Activated T-cell treated with anti-CD3 and anti-CD28 coated beads, Interleukin-2, amount 50 U/mL, for 48 hours (primary cell): ENCODE measurements at places on chromosomes 5 and 9.

DNA sequence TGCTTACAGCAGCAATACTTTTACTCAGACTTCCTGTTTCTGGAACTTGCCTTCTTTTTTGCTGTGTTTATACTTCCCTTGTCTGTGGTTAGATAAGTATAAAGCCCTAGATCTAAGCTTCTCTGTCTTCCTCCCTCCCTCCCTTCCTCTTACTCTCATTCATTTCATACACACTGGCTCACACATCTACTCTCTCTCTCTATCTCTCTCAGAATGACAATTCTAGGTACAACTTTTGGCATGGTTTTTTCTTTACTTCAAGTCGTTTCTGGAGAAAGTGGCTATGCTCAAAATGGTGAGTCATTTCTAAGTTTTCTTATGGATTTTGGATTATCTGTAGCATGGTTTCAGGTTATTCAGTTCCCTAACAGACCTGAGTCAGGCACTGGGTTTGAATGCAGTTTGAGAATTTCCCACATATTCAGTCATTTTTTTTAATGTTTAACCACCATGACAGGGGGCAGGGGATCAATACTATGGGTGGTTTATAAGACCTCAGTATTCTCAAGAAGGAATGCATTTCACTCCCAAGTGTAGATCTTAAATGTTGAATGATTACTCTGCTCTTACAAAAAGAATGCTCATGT is at the start of gene IL7R:
Gene IL7R, plus strand, starts transcription at position 127 of the 587 bp plus-strand sequence. Its CDS starts 87 bp downstream, at position 214.
- DNase-seq: no peak

DNA sequence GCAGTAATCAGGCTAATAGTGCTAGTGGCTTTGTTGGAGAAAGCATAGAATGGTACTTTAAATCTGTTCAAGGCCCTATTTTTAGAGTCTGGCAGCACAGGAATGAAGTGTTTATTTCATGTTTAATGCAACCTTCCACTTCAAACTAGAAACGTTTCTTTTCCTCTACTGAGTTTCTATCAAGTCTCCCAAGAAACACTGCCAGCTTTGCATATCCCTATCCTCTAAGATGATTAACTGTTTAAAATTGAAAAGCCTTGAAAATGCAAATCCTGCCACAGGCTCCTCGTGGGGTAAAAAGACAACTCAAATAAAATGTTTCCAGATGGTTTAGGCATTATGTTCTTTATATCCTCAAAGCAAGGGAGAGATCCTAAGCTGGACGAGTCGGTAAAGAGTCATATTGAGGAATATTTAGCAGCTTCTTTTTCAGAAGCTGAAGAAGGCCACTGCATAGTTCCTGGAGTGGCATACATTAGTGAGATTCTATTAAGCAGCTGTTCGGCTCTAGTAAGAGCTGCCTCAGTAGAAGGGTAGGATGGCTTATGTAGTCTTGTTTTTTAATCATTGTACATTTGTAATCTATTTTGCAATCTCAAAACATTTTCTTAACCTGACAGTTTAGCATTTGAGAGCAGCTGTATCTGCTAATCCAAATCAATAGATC is 251.2 kb downstream of the CHSY3 start:
- no peak for DNase-seq

- DNase-seq: no peak
Observed at GRCh38 chr5:91114658-91115057, 268.5 kb downstream of the ARRDC3 start.

DNA sequence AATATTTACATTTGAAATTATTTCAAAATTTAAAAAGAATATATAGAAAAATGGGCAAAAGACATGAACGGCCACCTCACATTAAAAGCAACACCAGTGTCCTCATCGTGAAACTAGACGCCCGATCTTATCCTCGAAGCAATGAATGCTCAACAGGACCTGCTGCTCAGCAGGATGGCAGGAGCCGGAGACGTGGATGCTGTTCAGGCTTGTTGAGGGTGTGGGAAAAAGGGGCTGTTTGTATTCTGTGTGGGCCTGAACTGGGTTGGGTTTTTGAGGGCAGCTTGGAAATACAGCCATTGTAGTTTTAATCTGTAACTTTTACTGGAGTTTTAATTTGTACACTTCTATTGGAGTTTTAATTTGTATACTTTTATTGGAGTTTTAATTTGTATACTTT is 20.3 kb downstream of the EXOC3 start:
- DNase-seq: no peak

DNA sequence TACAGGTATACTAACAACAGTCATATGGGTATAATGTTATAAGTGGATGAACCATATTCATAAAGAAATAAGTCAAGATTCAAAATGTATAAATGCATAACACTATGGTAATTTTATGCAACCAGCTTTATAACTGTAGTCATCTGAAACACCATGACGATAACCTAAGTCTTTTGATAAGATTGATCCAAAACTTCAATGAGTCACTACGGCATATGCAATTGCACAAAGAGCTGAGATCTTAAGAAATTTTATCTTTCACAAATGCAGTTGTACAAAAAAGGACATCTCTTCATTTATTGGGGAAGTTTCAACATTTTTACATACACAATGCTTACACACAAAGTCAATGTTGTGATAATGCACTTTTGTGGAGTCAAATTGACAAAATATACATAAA is 20.3 kb downstream of the FAM81B start:
- DNase-seq: no peak

DNA sequence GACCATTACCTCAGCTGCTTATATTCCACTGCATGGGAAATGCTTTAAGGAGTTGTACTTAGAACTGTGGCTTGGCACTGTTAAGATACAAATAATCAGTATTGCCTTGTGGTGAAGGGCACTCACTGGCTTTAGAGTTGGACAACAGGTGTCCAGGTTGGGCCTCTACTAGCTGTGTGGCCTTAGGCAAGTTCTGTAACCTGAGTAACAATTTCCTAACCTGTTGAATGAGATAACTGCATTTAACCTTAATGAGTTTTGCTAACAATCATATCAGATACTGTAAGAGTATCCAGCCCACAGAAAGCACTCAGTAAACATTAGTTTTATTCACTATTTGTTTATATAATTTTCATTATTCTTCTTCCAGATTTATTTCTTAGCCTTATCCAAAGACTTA is 17.2 kb upstream of the HK3 start:
- no peak for DNase-seq

GRCh38 chr5:62780888-62781287 is 202.3 kb downstream of the LRRC70 start:
- DNase-seq: no peak

DNA sequence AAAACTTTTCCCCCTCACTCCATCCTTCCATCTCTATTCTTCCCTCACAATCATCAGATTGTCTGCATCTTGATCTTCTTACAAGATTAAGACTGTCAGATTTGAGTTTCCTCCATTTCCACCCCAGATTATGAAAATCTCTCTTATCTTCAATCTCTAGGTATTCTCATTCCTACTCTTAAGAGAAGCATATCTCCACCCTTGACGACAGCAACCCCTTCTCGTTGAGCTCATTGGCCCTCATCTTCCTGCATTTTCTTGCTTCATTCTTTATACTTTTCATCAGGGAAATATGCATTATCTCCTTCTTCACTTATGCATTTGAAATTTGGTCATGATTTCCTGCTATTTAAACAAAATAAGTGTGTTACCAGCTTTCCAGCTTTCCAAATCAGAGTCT is 301.3 kb downstream of the DNAH5 start:
- no peak for DNase-seq

DNA sequence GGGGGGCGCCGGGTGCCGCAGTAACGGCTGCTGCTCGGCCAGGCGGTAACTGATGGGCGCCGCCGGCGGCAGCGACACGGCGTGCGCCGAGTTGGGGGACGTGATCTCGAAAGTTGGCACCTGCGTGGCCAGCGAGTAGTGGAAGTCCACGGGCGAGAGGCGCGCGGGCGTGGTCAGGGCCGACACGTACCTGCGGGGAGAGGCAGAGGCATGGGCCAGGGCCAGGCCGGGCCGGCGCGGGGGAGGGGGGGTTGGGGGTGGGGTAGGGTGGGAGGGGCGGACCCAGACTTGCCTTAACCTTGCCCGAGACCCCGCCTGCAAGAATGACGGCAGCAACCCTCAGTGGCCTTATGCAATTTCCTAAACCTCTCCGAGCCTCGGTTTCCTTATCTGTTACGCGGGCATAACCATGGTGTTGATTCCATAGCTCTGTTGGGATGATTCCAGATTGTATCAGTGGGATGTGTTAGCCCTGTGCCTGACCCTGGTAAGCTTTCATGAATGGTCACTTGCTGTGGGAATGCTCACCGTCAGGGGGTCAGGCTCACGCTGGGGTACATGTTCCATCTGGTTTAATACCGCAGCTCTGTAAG is 53.0 kb downstream of the PSD2 start:
- DNase-seq: no peak

DNA sequence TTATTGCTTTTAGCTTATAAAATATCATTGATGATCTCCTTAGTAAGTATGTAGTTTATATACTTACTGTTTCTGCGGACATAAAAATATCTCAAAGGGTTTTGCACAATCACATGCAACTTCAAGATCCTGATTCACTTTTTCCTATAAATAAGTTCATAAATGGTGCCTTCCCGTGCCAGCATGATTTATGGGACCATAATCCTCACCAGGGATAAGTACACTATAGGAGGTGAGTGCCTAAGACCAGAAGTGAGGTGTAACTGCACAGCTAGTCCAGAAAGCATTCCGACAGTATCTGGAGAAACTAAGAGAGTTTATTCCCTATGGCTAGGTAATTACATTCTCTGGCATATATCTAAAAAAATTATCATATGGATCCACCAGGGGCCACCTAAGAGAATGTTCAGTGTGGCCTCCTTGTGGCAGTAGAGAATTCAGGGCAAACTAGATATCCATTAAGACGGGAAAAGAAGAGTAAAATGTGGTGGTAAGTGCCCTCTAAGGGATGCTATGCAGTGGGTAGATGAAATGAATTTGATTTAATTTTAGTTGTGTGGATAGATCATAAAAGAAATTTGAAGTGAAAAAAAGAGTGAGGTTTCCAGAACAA is 402.5 kb upstream of the SLC24A2 start:
- no peak for DNase-seq

- DNase-seq: no peak
Observed at GRCh38 chr5:172877466-172878260, 43.6 kb downstream of the ERGIC1 start.

DNA sequence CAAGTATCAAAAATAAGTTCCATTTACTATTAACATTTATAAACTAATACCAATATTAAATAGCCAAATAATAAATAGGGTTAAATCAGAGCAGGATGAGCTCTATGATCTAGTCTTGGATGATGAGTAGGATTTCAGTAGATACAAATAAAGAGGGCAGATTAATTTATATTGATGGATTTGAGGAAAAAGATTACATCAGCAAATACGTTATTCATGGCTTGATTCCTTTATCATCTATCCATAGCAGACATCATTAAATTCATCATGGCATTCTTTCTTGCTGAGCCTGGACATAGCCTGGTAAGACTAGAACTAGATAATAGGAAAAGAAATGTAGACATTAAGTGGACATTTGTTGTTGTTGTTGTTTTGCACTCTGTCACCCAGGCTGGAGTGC is 13.4 kb upstream of the MSMP start:
- DNase-seq: no peak

DNA sequence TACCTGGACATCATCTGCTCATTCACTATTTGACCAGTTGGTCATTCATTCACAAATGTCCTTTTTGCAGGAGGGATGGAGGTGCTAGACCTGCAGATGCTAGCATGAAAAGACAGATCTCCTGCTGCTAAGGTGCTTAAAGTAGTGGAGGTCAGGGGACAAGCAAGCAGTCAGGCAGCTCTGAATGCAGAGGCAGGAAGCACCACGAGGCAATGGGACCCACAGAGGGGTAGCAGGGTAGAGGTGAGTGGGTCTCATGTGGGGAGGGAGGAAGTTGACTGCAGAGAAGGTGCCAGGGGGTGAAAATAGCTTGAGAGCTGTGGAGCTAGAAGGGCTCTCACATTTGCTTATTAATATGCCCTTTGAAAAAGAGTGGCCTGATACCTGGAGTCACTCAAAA is 25.2 kb downstream of the FXN start:
- no peak for DNase-seq

DNA sequence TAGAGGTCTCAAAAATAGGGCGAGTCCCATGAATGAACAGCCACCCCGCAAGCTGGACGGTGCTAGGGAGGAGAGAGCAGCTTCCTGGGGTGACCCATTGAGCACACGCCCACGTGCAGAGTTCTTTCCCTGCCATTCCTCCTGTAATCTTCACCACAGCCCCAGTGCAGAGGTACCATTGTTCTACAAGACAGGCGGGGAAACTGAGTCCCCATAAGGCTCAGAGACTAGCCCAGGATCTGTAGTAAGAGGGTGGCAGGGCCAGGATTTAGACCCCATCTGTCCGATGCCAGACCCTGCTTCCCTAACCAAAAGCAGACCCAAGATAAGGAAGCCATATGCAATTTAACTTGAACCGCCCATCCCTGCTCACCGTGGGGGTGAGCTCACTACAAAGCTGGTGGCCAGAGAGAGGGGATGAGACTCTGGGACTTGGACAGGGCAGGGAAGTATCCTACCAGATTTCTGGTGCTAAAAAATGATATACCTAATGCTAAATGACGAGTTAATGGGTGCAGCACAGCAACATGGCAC is 36.7 kb upstream of the ORM1 start:
- DNase-seq: no peak

DNA sequence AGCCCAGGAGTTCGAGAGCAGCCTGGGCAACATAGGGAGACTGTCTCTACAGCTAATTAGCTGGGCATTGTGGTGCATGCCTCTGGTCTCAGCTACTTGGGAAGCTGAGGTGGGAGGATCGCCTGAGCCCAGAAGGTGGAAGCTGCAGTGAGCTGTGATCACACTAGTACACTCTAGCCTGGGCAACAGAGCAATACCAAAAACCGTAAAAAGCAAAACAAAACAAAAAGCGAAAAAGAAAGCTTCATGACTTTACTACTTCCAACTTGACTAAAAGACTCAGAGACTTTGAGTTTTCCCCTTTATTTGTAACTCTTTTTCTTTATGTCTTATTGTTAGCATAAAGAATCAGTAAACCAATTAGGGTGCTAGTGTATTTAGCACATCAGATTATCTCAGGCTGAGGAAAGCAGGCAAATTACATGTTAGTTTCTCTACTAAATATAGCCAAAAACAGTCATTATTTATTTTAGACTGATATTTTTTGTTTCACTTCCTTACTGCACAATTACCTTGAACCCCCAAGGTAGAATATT is 5.4 kb downstream of the RAD17 start:
- DNase-seq: no peak

- DNase-seq: no peak
Observed at GRCh38 chr9:70036641-70037040, 7.0 kb upstream of the MAMDC2 start.

DNA sequence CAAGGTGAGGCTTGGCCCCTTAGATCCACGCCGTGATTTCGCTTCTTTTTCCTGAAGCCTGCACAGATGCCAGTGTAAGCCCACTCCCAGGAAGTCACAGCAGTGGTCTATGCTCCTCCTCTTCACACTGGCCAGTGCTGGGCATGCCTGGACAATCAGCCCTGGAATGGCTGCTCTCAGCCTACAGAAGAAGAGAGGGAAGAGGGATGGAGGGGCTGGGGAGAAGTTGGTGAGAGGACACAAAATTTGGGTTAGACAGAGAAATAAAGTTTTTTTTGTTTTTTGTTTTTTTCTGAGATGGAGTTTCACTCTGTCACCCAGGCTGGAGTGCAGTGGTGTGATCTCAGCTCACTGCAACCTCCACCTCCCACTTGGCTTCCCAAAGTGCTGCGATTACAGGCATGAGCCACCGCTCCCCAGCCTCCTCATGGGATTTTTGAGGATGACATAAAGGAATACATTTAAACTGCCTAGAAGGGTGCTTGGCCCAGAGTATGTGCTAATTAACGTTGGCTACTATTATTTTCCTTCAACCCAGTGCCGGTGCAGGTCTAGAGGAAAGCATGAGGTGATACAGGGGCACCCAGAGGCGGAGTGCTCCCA is 830 bp downstream of the S100Z start:
- DNase-seq: no peak
